IPS DF 6.9 (cell line): ENCODE measurements at places on chromosomes 1 and 21.

DNA sequence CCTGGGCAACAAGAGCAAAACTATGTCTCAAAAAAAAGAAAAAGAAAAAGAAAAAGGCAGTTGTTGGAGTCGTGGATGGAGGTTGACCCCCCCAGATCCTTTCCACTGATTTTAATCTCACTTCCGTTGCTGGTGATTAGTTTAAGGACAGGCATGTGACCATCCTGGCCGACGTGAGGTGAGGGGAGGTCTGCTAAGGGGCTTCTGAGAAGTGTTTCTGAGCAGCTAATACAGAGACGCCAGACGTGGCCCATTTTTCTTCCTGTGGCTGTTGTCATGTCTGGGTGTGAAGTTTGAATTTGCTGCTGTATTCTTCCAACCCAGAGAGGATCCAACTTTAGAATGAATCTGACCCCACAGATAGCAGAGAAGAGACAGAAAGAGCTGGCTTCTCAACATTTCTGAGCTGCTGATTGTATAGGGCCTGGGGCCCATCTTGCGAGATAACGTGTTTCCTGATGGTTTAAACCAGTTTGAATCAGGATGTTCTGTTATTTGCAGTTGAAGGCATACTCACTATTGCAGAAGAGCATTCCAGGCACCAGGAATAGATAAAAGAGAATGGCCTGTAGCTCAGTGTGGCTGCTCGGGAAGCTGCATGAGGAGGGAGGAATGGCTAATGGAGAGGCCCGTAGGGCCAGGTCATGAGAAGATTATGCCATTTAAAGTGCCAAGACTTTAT lies 22.8 kb upstream of the SSBP3 start:
- DNase-seq = no peak

GRCh38 chr1:41013024-41013423 lies 8.5 kb downstream of the SLFNL1 start:
- no peak for DNase-seq

GRCh38 chr1:2252423-2252822 lies 24.3 kb downstream of the SKI start:
- DNase-seq = no peak

DNA sequence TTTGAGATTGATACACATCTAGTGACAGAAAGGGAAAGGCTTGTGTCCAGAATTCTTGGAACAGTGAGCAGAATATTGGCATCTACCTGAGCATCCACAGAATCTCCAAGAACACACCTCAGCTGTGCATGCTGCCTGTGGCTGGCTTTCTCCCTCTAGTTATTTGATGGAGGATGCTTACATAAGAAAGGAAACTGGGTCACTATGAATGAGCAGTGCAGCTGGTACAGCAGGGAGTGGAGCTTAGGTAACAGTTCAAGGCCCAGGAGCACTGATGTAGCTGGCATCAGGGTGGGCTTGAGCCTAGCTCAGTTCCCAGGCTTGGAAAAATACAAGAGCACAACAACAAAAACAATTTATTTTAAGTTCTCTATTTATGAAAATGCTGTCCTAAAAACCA lies 26.3 kb downstream of the RGS8 start:
- DNase-seq = no peak

- no peak for DNase-seq
Observed at GRCh38 chr21:38766987-38767722, 38.6 kb upstream of the ETS2 start.

DNA sequence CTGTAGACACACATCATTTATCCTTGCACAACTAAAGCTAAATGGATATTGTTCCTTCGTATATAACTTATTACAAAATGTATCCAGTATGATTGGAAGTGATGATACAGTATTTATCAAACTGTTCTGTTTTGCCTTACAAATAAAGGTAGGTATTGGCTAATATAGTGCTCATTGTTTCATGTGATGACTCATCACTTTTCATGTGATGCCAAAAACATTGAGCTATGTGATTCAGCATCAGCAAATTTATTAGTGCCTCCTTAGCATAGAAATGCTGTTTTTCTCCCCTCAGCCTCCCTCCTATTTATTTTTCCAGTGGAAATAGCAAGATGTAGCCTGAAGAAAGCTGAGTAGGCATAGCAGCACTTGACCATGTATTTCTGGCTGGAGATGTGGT lies 228.6 kb upstream of the LYPLAL1 start:
- DNase-seq = no peak

GRCh38 chr1:67723620-67724019 lies 38.6 kb downstream of the GADD45A start:
- DNase-seq = no peak

DNA sequence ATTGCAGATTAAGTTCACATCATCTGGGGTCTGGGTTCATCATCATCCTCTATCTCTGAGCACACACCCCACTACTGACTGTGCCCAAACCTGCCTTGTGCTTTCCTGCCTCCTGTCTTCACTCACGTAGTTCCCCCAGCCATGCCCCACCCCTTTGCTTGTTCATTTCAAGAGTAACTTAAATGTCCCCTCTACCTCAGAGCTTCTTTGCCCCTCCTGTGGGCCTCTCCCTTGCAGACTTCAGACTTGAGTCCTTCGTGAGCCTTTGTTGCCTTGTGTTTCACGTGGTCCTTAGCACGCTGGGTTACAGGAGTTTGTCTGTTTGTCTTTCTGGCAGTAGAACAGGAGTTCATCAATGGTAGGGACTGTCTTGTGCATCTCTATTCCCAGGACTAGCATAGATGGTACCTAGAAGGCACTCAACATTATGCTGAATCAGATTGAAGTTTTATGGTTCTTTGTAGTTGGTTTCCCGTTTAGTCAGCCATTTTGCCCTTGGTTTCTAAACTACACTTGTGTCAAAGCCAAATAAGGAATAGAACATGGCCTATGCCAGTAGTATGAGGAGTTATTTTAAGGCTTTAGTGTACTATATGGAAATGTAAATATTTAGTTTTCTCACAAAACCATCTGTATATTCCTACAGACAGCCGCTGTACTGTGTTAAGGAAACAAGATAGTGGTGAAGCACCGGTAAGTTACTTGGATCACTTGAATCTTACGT lies 86.2 kb downstream of the TTC3 start:
- DNase-seq = no peak

- DNase-seq = no peak
Observed at GRCh38 chr1:99384021-99384420, 119.7 kb downstream of the PLPPR4 start.

- DNase-seq = no peak
Observed at GRCh38 chr1:21503706-21504377, 5.4 kb upstream of the ALPL start.

DNA sequence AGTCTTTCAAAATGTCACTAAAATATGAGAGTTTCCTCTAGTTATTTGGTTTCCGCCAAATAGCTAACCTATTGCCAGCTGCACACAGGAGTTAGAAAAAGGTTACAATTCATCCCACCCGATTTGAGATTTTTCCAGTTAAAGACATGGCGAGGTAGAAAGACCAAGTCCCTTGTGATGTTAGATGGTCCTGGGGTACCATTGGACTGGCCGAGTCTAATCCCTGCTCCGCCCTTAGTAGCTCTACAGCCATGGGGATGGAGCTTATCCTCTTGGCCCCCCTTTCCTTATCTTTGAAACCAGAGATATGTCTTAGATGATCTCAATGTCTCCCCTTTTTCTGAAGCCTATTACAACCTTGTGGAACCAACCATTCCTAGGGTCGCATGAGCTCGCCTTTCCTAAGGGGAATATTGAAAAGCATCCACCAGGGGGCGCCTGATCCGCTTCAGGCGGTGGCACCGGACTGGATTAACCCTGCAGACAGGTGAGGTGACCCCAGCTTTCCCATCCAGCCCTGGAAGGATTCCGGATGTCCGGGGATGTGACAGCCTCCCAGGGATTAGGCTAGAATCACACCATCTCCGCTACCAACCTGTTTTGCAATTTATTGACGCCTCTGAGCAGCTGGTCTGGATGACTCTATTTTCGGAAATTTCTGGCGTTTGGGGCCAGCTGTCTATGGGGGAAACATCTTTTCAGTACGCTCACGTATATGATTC lies 68.3 kb upstream of the SIM2 start:
- peak; percentile 70 for DNase-seq

DNA sequence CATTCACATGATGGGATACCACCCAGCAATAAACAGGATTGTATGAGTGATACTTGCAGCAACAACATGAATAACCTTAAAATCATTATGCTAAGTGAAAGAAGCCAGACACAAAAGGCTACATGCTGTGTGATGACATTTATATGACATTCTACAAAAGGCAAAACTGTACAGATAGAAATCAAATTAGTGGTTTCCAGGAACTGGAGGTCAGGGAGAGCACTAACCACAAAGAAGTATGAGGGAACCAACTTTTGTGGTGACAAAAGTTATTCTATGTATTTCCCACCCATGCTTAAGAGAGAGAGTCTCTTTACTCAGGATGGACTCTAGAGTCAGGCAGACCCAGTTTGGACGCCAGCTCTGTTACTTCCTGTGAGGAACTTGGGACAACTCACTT lies 364.5 kb upstream of the DAB1 start:
- DNase-seq = no peak

GRCh38 chr1:173424782-173425407 lies 52.2 kb upstream of the PRDX6 start:
- DNase-seq = no peak

DNA sequence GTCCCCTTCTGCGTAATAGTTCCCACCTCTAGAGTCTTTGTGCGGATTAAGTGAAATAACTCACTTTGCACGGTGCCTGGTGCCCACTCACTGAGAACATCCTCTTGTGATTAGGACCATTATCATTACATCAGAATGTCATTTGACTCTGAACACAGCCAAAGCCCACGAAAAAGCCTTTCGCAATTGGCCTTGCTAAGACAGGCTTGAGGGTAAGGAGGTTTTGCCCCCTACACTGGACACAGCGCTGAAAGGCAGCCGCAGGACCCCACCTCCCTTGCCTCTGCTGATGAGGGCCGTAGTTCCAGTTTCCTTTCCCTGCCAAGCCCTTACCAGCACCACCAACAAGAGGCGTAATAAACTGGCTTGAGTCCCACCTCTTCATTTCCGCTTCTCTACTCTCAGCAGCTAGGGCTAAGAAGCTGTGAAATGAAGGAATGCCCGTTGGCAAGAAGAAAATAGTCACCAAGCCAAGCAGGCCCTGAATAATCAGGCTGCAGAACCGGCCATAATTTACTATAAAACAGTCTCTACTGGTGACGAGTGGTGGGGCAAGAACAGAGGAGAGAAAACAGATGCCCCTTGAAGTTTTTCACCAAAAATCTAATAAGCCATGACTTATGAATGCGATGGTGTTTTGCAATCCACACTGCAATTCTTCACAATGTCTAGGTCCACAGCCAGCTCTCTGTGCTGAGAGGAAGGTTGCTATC lies 53.1 kb downstream of the SH3GLB1 start:
- no peak for DNase-seq

GRCh38 chr1:91345395-91346005 lies 59.1 kb downstream of the HFM1 start:
- DNase-seq = no peak

DNA sequence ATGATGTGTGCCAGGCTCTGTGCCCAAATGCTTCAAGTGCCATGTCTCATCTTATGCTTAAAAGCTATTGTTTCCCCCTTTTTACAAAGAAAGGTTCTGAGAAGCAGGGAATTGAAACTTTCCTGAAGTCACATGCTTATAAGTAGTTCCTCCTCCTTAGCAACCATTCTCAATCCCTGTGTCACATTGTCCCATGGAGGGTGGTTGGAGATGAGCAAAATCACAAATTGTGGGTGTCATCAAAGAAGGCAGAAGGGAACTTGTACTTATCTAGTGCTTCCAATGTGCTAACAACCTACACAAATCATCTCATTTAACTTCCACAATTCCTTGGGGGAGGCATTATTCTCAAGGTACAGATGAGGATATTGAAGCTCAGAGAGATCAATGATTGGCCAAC lies 10.1 kb upstream of the ERICH3 start:
- DNase-seq = no peak

DNA sequence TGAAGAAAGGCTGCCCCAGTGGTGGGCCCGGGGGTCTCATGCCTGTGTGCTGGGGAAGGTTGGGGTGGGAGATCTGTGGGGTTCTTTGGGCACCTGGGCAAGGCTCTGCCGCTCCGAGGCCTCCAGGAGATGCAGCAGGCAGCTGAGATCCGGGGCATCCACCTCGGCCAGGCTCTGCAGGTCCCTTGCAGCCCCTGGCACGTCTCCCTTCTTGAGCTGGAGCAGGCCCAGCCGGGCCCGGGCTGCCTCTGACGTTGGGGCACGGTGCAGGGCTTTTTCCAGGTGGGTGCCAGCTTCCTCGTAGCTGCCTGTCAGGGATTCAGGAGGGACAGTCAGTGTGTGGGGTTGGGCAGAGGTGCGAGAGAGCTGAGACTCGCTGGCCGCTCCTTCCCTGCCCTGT lies 11.4 kb upstream of the MMEL1 start:
- DNase-seq = no peak

- no peak for DNase-seq
Observed at GRCh38 chr1:109290998-109291397, 8.1 kb upstream of the PSRC1 start.

DNA sequence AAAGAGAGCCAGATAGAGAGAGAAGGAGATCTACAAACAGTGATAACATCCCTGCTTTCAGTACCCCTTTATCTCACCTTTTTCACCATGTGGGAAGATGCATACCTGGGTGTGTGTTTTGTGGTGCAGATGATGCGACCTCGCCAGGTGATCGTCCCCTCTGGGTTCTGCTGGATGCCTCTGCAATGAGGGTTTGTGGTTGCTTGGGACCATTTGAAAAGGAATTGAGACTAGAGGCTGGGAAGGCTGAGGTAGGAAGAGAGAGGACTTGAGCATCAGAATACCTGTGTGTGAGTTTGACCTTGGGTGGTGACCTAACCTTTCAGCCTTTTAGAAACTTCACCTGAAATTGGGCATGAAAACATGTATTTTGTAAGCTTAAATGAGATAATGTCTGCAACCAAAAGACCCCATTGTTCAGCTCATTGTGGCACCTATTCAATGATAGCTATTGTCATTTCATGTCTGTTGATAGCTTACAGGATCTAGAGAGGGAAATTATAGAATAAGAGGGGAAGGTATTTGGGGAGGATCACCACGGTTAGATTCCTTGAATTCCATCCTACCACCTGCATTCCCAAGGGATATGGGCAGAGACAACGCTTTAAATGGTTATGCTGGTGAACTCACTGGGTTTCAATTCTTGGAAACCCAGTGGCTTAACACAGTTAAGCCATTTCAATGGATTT lies 125.7 kb downstream of the IGSF21 start:
- peak; percentile 52 for DNase-seq

GRCh38 chr1:205438213-205439158 lies 16.6 kb upstream of the LEMD1 start:
- DNase-seq = no peak

DNA sequence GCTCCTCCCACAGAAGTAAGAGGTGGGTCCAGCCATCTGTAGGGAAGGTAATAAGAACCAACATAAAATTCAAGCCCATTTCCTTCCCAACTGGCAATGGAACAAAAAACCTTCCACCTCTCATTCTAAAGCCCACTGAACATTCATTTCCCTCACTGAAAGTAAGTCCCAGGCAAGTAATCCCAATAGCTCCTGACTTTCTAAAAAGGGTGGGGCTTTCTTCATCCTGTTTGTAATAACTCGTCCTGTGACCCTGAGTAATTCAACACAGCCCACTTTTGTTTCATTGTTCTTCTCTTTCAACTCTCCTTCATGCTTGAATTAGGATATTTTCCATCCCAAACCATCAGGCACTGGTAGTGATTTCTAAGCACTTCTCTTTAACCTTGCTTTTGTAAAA lies 74.9 kb downstream of the DAB1 start:
- DNase-seq = no peak

GRCh38 chr1:59692591-59692990 lies 122.2 kb upstream of the HOOK1 start:
- no peak for DNase-seq
